ENCODE measurements at places on chromosomes 2 and 18.

- DNase-seq = no peak
These were observed 81.1 kb upstream of the GLI2 start for GRCh38 chr2:120654381-120655134.

- no peak for DNase-seq
These were observed 9.6 kb upstream of the MTA3 start for GRCh38 chr2:42558827-42559226.

GRCh38 chr2:181243319-181243718, 213.9 kb upstream of the ITGA4 start:
- peak; percentile 50 for DNase-seq

DNA sequence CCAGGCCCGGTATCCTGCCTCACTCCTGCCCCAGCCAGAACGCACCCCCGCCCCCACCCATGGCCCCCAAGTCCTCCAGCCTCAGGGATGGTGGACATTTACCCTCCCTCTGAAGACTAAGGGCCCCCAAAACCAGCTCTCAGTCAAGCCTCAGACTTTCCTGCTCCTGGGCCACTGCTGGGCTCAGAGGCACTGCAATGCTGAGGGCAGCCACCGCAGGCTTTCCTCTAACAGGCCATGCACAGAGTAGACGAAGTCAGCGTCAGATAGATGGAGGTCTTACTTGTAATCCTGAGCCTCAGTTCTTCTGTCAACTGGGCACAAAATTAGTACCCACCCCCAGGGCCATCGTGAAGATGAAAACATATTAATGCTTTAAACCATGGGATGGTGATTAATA, 92.6 kb downstream of the TTC32 start:
- no peak for DNase-seq

- DNase-seq = no peak
These were observed 56.6 kb downstream of the KCTD18 start for GRCh38 chr2:200453142-200453852.

DNA sequence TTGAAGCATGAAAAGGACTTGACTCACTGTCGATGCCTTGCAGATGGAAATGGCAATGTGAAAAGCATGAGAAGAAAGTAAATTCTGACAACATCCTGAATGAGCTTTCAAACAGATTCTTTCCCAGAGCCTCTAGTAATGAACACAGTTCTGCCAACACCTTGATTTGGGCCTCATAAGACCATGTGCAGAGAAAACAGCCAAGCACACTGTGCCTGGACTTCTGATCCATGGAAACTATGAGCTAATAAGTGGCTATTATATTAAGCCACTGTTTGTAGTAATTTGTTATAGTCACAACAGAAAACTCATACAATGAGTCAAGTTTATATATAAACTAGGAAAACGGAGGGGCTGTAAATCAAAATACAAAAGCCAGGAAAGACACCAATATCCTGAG, 477.3 kb downstream of the MBD2 start:
- no peak for DNase-seq

DNA sequence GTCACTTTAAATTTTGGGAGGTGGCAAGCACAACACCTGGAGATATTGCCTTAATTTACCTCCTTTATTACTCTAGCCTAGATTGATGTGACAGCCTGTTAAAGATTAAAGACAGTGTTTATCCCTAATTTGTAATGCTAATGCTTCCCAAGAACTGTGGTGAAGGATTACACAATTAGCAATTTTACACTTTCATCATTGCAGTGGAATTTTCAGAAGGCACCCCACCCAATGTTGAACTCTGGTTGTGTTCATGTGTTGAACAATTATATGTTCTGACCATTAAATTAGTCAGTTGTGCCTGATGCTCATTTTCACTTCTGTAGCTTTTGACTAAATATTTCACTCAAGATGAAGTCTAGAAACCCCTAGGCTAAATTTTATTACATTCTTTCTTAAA, 317.1 kb upstream of the CWC22 start:
- DNase-seq = no peak

DNA sequence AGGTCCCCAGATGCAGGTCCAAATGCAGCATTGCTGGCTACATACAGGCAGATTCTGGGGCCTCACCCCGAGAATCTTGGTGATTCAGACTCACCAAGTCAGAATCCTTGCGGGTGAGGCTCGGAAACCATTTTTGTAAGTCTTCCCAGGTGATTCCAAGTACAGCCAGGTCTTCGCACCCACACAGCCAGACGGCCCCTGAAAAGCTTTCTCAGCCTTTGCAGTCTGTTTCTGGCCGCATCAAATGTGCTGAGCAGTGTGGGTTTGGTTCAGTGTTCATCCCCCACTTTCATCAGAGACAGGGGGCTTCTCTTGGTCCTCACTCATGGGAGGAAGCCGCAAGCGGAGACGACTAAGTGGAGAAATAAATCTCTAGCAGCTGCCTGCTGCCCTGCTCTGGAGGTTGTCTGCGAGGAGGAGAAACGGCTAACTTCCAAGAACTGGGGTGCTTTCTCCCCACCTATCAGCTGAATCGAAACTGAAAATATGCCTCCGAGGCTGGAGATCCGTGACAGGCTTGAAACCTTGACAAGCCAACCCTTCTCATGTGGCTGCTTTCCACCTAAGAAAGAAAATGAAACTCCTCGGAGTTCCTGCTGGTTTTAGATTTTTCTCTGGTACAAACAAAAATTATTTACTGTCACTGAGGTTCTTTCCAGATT, 8.9 kb upstream of the TMEM185B start:
- DNase-seq = no peak

- DNase-seq = no peak
These were observed 26.5 kb downstream of the BCL2 start for GRCh38 chr18:63292831-63293683.

DNA sequence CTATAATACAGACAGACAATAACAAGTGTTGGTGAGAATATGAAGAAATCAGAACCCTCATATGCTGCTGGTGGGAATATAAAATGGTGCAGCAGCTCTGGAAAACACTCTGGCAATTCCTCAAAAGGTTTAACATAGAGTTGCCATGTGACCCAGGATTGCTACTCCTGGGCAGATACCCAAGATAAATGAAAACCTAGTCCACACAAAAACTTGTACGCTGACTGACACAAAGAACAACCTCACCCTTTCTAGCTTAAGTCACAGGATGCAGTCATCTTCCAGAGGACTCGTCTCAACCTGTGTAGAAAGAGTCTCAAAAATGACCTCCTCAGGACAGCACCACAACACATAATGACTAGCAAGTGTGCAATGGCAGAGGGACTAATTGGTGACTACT, 71.6 kb upstream of the ACAA2 start:
- no peak for DNase-seq

- DNase-seq = no peak
These were observed 189.6 kb downstream of the LRP1B start for GRCh38 chr2:141941210-141941714.

GRCh38 chr18:49922228-49922627, 108.9 kb upstream of the ACAA2 start:
- DNase-seq = no peak

GRCh38 chr2:158202161-158202815, 100.6 kb downstream of the UPP2 start:
- peak; percentile 63 for DNase-seq

GRCh38 chr2:189408294-189408693, 33.0 kb upstream of the WDR75 start:
- DNase-seq = no peak

GRCh38 chr2:72919414-72920317, 2.3 kb downstream of the EMX1 start:
- DNase-seq = no peak

DNA sequence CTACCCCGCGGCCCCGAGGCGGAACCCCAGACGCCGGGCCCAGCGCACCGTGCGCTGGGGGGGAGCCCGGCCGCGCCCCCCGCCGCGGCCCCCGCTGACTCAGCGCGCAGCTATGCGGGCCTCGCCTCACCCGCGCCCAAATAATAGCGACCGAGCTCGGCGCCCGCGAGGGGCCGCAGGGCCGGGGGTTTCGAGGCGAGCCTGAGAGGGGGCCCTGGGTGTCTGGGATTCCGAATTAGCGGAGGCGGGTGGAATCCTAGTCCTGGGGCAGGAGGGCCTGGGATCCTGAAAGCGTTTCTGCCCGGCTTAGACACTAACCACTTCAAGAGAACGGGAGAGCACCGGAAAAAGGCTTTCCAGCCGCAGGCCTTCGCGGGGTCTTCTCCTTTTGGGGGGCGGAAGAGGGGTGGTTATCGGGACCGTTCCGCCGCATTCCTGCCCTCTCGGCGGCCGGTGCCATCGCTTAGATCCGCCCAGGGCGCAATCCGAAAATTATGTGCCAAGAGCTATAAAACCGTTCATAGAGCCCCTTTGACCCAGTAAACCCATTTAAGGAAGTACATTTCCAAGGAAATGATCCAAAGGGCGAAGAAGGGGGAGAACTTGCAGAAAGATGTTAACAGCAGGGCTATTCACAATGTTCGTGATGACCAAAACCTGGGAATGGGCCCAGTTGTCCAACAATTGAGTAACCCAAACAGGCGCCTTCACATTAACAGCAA, 681 bp upstream of the ROCK2 start:
- DNase-seq = peak; percentile 77

GRCh38 chr2:241775223-241776177, 1.1 kb upstream of the GAL3ST2 start:
- DNase-seq = no peak

GRCh38 chr2:23706613-23707078, 220.3 kb downstream of the ATAD2B start:
- DNase-seq = no peak

DNA sequence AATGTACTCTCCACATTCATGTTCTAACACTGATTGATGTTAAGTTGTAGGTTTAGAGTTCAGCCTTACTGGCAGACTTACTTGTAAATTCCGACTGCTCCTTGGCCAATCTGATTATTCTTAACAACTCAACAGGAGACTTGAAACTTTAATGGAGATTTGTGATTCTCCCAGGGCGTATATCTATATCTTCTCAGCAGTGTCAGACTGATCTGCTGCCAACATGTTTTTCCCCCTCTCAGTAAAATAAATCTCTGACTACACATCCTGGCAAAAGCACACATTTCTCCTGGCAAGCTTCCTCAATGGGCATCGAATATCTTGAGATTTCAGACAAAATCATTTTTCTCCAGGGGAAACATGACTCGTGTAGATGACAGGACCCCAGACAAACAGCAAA, 1041.2 kb downstream of the DPP10 start:
- no peak for DNase-seq

- DNase-seq = no peak
These were observed 176.9 kb upstream of the FN1 start for GRCh38 chr2:215612786-215613185.

DNA sequence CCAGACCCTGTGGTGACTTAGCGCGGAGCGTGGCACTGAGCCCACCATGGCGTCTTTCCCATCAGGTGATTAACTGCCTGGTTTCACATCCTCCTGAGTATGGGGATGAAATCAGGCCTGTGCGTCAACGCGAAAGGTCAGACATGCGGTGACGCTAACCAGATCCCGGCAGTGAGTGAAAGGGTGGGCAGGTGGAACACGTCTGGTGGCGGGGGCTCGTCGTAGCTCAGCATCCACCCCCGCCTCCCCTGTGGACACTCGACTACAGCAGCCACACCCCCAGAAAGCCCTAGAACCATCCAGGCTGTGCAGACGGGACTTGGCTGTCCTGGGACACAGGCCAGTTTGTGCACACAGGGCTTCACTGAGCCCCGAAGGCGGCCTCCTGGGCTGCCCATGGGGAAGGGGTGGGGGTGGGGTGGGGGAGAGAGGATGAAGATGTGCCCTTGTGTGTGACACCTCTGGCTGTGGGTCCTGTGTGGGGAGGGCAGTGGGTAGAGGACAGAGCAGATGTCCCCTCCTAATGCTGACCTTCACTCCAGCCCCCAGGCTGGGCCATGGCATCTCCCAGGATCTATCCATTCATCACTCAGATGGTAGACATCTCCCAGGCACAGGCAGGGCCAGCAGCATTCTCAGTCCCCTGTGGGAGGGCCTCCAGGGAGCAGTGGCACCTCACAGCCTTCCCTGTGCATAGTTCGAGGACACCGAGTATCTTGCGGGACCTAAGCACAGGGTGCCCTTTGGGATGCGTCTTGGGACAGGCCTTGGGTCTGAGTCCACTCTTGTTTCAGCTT, 27.5 kb downstream of the RAMP1 start:
- DNase-seq = no peak

GRCh38 chr2:23627236-23628009, 242.4 kb downstream of the KLHL29 start:
- no peak for DNase-seq

GRCh38 chr18:74944676-74945075, 264.3 kb downstream of the PTGR3 start:
- no peak for DNase-seq

DNA sequence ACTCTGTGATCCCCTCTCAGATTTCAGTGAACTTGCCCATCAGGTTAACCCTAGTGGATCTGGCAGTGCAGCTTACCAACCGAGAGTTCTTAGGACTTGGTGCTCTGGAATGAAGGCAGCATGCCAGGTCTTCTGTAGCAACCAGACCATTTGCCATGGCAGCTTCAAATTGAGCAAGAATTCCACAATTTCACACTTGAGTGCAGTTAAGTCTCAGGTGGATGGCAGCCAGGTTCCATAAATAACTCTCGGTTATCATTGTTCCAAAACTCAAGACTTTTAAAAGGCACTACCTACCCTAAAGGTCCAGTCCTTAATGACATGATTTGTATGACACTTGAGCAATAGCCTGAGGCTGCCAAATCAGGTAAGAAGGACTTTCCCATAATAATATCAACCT, 48.1 kb downstream of the GALNT3 start:
- no peak for DNase-seq

DNA sequence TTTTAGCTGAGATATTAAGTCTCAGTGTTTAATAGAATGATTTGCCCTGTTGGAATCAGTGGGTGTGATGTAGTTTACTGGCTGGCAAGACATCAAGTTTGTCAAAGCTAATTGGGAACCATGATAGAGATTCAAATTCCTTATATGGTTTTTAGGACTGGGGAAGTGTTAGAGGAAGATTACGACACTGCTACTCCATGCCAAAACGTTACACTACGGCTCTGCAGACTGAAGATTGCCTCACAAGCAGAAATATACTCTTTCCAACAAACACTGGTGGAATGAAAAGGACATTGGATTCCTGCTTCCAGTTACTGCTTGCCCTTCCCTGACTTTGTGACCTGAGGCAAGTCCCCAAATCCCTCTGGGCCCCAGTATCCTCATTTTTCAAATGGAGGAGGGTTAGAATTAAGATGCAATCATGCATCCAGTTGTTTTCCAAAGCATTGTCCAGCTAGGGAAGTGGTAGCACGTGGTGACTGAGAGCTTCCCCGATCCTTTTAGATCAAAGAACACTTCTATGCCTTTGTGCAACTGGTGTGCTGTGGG, 147.6 kb downstream of the CDC42EP3 start:
- DNase-seq = no peak

- no peak for DNase-seq
These were observed 39.6 kb upstream of the LDLRAD4 start for GRCh38 chr18:13178976-13179375.

DNA sequence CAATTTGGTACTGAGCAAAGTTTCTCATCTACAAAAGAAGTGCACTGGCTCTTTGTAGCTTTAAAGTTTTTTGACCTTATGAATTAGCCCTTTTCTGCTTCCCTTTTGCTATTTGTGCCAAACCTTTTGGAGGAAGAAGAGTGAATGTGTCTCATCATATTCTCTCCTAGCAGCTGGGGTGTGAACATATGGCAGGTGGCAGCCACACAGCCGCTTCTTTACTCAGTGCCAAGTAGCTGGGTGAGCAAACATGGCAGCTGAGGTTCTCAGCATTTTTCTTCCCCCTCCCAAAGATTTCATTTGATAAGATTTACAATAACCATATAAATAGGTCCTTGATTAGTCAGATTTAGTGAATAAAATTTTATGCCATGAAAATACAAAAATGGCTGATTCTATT, 46.7 kb upstream of the STK17B start:
- DNase-seq = no peak

All from SK-MEL-5 (cell line).